CD4-positive, alpha-beta memory T cell (primary cell): ENCODE measurements at places on chromosomes 2 and 18.

DNA sequence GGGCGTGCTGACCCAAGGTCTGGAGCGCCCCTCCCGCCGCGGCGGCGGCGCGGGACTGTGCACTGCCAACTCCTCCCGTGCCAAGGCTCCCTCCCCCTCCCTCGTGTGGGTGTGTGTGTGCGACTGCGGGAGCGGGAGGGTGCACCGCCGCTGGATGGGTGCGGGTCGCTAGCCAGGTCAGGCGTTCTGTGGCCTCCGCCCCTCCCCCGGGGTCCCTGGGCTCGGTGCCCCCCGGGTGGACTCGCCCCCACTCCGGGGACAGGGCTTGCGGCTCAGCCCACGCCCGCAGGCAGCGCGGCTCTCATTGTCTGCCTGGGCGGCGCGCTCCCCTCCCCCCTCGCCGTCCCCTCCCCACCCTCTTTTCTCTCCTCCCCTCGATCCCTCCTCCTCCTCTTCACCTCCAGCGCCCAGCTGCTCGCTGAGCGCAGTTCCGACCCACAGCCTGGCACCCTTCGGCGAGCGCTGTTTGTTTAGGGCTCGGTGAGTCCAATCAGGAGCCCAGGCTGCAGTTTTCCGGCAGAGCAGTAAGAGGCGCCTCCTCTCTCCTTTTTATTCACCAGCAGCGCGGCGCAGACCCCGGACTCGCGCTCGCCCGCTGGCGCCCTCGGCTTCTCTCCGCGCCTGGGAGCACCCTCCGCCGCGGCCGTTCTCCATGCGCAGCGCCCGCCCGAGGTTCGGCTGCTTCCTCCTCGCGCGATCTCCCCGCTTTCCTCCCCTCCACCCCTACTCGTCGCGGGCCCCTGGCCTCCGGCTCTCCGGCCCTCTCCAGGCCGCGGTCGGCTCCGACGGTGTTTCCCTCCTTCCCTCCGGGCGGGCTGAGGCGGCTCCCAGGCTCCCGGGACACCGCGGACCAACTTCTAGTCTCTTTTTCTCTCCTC lies at the start of gene GATA6:
Gene GATA6, plus strand, starts transcription at position 579 of the 878 bp plus-strand sequence. CDS start 1,556 bp downstream, outside the sequence.
- no peak for DNase-seq

DNA sequence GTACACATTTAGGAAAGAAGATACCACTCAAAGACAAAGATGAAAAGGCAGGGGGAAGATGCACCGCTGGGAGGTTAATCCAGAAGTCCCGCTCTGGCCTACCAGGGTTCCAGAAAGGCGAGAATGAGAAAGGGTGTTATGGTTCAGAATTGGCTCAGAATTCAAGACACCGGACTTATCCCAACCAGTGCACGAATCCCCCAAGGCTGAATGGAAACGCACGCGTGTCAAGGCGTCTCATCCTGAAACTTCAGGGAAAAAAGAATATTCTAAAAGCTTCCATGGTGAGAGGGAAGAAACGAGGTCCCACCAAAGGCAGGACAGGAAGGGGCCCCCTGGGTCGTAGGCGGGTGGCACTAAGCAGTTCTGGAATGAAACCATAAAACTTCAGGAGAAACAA lies 71.9 kb downstream of the SLC66A2 start:
- DNase-seq: no peak

GRCh38 chr2:168758970-168759820 lies 43.2 kb upstream of the NOSTRIN start:
- DNase-seq: peak; percentile 54

GRCh38 chr2:31764169-31764568 lies 183.4 kb upstream of the SRD5A2 start:
- DNase-seq: no peak

DNA sequence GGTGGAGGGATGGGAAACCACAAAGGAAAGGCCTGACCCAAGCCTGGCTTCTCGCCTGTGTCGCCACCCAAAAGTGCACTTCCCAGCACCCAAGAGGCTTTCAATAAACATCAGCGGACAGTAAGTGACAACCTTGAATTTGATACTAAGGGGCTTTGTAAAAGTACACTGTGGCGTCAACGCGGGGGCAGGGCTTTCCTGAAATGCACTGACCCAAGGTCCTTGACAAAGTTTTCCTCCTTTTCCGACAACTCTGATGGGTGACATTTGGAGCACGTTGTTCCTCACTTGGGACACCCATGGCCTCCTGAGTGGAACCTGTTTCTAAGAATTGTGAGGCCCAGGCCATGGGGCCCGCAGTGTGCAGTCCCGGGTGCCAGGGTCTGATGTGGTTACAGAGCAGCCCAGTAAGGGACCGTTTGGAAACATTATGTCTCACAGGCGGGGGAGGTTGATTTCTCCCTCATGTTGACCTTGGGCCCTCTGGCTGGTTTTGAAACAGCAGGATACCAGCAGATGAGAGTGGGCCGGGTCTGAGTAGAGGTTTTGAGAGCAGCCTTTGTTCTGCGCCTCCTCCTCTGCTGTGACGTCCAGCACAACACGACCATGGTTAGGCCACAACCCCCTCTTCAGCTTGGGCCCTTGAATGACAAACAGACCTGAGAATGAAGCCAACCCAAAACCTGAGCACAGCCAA lies 2.8 kb upstream of the ZBTB14 start:
- no peak for DNase-seq

GRCh38 chr2:98623657-98624056 lies 15.3 kb downstream of the UNC50 start:
- no peak for DNase-seq

DNA sequence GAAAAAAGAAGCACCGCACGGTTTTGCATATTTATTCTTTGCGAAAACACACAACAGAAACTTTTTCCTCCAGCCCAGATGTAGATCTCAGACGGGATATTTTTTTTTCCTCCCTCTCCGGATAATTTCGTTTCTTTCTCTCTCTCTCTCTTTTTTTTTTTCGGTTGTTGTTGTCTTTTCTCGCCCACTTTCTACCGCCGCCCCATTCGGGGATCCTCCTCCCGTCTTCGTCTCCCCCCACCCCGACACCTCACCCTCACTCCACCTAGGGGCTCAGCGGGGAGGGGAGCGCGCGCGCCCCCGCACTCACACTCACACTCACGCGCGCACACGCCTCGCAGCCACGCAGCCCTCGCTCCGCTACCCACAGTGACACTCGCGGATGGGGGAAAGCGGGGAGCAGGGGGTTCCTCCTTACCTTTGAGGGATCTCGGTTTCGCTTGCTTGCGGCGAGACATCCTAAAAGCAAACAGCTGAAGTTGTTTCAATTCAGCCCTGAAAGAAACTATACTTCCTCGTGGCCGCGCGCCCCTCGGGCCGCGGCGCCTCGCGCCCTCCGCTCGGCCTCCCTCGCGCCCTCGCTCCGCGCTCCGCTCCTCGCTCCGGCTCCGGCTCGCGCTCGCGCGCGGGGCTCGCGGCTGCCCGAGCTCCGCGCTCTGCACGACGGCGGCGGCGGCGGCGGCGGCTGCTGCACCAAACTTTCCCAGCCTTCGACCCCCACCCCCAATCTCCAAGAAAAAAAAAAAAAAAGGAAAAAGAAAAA lies 1.3 kb downstream of the ZNF521 start:
- DNase-seq: no peak

- DNase-seq: no peak
Measured at GRCh38 chr18:38611036-38611964, 1045.7 kb upstream of the CELF4 start.

DNA sequence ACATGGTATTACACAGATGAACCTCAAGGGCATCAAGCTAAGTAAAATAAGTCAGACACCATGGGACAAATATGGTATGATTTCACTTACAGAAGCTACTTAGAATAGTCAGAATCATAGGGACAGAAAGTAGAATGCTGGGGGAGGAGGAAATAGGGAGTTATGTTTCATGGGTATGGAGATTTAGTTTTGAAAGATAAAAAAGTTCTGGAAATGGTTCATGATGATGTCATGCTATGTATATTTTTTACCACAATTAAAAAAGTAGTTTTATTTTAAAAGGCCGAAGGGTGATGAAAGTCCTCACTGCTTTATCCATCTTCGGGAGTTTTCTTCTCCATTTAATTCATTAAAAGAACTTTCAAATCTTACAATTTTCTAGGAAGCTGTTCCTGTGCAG lies 181.9 kb downstream of the CALCRL start:
- no peak for DNase-seq

DNA sequence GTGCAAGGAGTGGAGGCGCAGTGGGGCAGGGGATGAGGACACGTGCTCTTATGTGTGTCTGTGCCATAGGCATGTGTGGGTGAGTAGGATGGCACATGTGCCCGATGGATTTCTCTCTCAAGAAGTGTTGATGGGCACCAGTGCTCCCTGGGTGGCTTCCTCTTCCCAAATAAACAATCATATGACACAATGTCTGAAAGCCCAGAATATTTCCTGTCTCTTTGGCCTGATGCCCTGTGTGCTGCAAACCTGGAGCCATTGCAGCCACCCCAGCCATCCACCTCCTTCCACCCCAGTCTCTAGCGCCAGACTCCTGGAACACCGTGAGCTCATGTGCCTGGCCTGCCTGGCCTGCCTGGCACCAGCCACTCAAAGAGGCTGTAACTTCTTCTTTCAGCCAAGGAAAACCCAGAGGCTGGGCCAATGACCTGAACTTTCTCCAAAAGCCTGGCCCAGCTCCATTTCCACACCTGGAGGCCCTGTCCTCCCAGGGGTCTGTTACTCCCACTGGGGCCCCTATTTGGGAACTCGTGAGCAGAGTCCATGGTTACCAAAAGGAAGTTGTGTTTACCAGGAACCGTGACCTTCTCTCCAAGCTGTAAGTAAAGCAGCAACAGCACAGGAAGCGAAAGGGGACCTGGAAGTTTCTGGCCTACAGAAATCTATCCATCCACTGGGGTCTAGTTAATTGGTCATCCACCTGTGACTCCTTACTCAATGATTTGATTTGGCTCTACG lies 9.5 kb upstream of the ZBTB7C start:
- no peak for DNase-seq

- DNase-seq: no peak
Measured at GRCh38 chr2:230012267-230012884, 56.3 kb downstream of the SLC16A14 start.

DNA sequence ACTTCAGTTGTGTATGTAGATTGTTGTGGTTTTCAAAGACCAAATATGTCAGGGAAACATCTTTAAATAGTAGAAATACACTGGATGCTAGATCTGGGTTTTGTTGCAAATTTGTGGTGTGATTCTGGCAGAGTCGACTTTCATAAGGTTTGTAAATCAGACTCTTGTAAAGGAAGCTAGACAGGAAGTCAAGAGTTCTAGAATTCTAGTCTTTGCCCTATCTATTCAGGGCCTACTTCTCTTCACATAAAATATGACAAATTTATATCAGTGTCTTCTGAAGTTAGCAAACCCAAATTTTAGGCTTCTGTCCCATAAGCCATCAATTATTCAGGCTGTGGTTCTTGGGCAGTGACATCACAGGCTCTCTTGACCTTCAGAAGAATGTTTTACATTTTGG lies 1579.2 kb upstream of the PIK3C3 start:
- DNase-seq: no peak

- no peak for DNase-seq
Measured at GRCh38 chr2:97774425-97774824, 61.0 kb downstream of the ZAP70 start.

DNA sequence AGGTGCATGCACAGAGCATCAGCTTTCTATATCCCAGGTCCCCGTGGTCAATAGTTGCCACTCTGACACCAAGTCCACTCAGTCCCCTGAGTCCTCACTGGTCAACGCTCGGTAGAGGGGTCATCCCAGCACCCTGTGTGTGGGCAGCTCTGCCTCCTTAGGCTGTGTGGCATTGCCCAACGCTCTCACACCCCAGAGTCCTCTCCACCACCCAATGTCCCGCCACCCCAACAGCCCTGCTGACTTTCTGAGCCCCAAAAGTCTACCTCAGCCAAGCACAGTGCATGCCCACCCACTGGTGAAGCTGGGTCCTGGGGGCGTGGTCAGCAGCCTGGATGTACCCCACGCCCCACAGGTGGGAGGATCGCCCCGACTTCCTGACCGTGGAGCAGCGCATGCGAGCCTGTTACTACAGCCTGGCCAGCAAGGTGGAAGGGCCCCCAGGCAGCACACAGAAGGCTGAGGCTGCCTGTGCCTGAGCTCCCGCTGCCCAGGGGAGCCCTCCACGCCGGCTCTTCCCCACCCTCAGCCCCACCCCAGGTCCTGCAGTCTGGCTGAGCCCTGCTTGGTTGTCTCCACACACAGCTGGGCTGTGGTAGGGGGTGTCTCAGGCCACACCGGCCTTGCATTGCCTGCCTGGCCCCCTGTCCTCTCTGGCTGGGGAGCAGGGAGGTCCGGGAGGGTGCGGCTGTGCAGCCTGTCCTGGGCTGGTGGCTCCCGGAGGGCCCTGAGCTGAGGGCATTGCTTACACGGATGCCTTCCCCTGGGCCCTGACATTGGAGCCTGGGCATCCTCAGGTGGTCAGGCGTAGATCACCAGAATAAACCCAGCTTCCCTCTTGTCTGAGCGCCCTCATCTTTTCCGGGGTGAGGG lies 25.9 kb downstream of the ZAP70 start:
- no peak for DNase-seq

DNA sequence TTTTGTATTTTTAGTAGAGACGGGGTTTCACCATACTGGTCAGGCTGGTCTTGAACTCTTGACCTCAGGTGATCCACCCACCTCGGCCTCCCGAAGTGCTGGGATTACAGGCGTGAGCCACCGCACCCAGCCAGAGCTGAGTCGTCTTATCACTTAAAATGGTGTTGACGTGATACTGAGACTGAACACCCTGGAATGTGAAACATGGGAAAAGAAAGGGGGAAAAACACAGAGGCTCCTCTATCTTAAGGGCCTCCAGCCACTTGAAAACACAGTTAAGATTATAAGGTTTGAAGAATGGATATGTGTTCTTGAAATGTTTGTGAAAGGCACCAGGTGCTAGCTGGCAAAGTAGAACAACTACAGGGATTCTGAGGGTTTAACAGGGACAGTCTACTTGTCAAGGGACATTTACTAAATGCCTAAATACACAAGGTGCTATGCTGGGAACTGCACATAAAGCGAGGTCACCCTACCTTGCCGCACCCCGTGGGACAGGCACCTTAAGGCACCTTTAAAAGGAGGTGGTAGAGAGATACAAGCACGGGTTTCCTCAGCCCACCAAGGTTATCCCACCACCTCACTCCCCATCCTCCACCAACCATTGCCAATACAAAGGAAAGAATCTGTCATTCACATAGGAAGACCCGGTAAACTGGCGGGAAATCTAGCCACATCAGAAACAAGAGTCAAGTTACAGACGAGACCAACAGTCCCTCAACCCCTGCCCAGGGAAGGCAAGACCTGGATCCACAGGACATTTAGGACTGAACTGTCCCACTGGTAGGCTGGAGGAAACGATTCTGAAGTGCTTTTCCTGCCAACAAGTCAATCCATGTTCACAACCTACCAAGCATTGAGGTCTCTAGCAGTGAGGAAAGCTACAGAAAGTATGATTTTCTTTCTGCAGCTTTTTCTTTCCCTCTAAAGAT lies 43.4 kb downstream of the STK39 start:
- no peak for DNase-seq

GRCh38 chr2:1091895-1092585 lies 141.4 kb downstream of the SNTG2 start:
- no peak for DNase-seq
